NCI-H748 treated with DMSO at 0.1 percent for 48 hours (cell line): ENCODE measurements at places on chromosomes 1 and 21.

DNA sequence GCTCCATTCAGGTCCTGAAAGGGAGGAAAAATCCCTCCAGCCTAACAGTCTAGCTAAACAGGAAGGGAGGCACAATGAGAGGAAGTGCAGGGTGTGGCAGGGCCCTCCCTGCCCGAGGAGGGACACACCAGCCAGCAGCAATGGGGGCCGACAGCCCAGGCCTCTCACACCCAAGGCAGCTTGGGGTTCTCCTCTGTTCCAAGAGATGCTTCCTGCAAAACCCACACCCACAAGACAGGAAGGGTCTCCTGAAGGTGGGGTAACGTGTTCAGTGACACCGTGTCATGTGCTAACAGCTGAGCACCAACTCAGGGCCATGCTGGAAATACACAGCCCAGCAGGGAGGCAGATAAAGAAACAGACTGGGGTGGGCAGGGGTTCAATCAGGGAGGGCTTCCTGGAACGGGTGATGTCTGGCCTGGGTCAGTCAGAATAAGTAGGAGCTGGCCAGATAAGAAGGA lies 10.2 kb downstream of the ECE1 start:
- no peak for DNase-seq

DNA sequence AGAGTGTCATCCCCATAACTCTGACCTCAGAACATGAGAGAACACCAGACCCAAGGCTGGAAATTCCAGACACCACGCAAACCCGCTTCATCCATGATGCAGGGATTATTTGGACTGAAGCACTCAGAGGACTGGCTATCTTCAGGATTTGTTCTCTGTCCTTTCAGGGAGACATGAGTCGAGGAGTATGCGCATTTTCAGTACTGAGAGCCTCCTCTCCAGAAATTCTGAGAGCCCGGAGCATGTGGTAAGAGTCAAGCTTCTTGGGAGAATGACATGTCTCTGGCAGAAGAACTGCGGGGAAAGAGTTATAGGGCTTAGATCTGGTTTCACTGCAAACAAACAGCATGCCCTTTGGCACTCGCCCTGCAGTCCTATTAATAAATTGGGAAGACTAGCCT lies 6.9 kb downstream of the LAX1 start:
- no peak for DNase-seq

DNA sequence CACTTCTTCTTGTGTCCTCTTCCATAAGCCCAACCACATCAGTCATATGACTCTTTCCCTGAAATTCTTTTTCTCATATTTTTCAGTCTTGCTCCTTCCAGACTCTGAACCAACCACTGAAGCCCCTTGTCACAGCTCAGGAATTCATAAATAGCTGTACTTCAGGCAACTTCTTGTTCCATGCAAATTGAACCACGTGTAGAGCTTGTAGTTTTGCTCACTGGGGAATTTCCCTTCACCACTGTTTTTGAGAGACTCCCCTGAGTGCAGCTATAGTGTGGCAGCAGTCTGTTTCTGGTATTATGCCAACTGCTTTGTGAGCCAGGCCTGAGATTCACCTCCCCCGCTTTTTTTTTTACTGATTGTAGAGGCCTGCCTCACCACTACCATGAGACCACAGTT lies 150.3 kb upstream of the SPAG17 start:
- DNase-seq = no peak

DNA sequence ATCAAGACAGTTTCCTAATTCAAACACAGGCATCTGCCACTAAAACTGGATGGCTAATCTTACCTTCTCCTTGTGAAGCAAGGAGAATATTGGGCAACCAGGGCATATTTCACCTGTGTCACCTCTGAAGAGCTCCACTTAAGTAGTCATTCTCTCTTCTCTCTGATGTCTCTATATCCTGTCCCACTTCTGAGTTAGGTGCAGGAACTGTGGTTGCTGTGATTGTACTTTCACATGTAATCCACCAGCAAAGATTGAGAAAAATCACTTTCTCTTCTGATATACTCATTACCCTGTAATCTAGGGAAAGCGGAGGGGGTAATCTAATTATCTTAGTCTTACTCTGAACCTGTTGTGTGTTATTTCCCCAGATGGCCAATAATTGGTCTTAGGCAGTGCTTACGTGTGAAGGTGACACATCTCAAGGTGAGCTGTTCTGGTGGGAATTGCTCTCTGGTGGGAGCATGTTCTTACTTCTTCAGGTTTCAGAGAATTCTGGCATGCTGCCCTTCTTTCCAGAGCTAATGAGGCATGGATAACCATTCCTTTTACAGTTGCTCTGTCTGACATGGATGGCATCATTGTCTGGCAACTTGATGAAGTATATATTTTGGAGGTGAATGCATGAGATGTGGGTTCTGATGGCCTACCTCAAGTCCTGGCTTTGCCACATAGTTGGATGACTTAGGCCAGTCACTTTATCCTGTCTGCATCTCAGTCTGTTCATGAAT lies 12.0 kb downstream of the XCL2 start:
- DNase-seq = no peak

- no peak for DNase-seq
These were observed 4.7 kb downstream of the SLC35E2B start for GRCh38 chr1:1687846-1688245.

DNA sequence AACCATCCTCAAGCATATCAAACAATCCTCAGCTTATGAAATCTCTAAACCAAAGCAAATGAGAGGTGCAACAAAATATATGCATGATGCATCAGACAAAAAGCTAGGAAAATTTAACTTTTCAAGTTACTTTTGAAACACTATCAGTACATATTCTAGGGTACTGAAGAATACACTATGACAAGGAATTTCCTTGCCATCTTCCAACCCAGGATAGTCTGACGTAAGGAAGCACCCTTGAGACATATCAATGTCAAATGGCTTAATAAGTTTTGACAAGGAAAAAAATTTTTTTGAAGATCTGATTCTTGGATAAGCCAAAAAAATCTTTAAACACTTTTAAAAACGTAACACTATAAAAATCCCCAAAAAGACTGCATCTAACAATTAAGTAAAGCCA lies 64.9 kb downstream of the KIFAP3 start:
- DNase-seq = no peak

DNA sequence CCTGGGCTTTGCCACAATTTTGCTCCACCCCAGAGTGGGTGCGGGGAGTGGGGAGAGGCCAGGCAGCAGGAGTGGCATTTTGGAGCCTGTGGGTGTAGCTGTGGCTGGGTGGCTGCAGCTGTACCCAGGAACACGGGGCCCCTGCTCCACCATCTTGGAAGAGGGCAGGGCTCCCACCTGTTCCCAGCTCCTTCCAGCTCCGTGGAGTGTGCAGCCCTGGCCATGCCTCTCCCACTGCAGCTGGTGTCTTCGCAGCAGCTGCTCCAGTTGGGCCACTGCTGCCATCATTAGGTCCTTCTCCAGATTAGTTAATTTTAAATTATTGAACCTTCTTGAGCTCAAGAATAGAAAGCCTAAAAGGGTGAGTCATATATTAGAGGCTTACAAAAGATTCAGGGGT lies 17.6 kb downstream of the FAM20B start:
- no peak for DNase-seq

DNA sequence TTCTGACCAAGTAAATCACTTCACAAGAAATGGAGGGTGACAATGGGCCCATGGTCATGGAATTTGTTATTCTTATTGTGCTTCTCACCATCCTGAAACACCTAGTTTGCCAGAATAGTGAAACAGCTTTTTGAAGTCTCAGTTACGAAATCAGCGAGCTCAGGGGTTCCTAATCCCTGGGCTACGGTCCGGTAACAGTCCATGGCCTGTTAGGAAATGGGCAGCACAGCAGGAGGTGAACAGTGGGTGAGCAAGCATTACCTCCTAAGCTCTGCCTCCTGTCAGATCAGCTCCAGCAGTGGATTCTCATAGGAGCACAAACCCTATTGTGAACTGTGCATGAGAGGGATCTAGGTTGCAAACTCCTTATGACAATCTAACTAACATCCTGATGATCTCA lies 1356.3 kb downstream of the KCNT2 start:
- no peak for DNase-seq
